ENCODE measurements at places on chromosomes 11 and 22. TPM values are rescaled to one million over a fixed set of nuclear protein-coding genes. Genes with fewer than 3 reads are reported as not detected.

- DNase-seq, result no peak
These were observed 30.9 kb downstream of the PARVA start for GRCh38 chr11:12408156-12408770.

The CCDC73 gene
- not detected for polyA plus RNA-seq

The FREY1 gene
- polyA plus RNA-seq, result 0.40 TPM

The TEX54 gene
- not detected for polyA plus RNA-seq

GRCh38 chr11:27255447-27255828, 107.6 kb downstream of the CCDC34 start:
- DNase-seq, result no peak

The TRIM49 gene
- not detected for polyA plus RNA-seq
